Pulmonary artery endothelial cell (primary cell): ENCODE measurements at places on chromosomes 16 and 17.

GRCh38 chr16:66857437-66857836 lies 13.2 kb downstream of the CA7 start:
- DNase-seq, result no peak

- peak; percentile 10 for DNase-seq
Observed at GRCh38 chr17:10618202-10618635, 38.9 kb downstream of the MYH3 start.

DNA sequence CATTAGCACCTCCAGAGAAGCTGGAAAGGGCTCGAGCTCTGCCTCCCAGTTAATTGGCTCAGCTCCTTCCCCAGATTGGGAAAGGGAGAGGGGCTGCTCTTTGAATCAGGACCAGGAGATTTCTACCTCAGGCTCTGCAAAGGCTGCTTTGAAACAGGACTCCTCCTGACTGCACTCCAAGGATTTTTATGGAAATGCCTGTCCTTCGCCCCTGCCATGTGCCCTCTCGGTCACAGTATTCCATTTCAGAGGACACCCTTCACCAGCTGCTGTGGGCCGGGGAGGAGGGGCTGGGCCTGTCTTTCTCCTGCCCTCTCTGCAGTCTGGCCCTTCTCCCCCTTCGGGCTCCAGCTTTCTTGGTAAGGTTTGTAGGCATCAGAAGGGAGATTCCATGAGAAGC lies 13.6 kb downstream of the MRM1 start:
- no peak for DNase-seq

GRCh38 chr16:66251476-66252160 lies 114.9 kb upstream of the CDH5 start:
- DNase-seq, result no peak

- peak; percentile 32 for DNase-seq
Observed at GRCh38 chr17:78986649-78987328, 7.1 kb upstream of the LGALS3BP start.

DNA sequence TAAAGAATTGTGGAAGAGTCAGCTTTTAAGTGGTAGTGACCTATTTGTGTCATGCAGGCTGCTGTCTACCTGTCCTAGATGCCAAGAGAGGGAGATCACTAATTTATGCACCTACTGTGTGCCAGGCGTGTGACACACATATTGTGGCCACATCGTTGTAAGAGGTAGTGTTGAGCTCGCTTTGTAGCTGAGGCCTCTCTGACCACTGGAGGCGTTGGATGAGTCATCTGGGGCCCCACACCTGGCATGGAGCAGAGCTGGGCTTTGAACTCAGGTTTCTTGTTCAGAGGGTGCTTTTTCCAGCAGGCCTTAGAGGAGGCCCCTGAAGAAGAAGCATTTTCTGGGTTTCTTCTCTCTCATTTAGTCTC lies 52.3 kb upstream of the LGALS9 start:
- DNase-seq, result no peak
